Smooth muscle cell of the umbilical artery (primary cell): ENCODE measurements at places on chromosomes 5 and 9. TPM values are rescaled to one million over a fixed set of nuclear protein-coding genes. Genes with fewer than 3 reads are reported as not detected.

The ARL14EPL gene
- total RNA-seq, result not detected in 2 replicates

The CORO2A gene
- 0.30 and 0.37 TPM in 2 replicates for total RNA-seq

The AUH gene
- 15.0 and 20.8 TPM in 2 replicates for total RNA-seq

The IFNK gene
- not detected in 2 replicates for total RNA-seq

The ELAVL2 gene
- total RNA-seq, result under 0.01 TPM in 1 of 2 replicates, not detected in the other

The MYMK gene
- total RNA-seq, result not detected in 2 replicates

The CCNJL gene
- total RNA-seq, result 3.3 and 4.1 TPM in 2 replicates

The CACNA1B gene
- under 0.01 and 0.09 TPM in 2 replicates for total RNA-seq

The FSTL4 gene
- total RNA-seq, result not detected in 2 replicates

The GNA14 gene
- 0.05 TPM in 1 of 2 replicates, not detected in the other for total RNA-seq

The PDCD1LG2 gene
- total RNA-seq, result 8.3 and 40.0 TPM in 2 replicates
